ENCODE measurements at places on chromosomes 7 and 10.
A peak's percentile ranks its signal among the peaks of the same experiment; 100 is the strongest.

DNA sequence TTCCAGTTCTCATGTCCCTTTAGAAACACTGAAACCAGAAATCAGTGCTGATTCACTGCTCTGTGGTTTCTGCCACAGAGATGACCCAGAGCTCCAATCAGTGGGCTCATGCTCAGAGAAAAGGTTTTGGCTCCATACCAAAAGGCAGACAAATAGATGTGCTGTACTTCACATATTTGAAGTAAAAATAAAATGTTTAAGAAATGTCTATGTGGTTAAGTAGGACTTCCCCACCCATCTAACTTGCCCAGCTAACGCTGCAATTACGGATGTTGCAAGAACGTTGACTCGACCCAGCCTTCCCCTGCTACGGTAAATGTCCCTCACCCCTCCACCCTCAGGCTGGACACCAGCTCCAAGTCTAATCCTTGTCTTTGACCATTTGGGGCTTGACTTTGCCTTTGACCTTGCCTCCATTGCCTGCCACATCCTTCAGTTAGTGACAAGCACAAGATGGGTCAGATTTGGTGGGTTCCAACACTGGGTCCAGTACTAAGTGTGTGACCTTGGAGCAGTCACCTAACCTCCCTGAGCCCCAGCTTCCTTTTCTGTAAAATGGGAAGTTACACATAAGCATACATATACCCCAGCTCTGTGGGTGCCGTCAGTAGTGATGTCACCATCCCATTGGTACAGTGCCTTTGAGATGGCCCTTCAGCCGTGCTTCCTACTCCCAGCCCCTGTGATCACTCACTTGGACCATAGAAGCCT, 95.8 kb downstream of the CHST15 start:
- DNase-seq, result no peak

GRCh38 chr10:129506101-129506797, 39.2 kb downstream of the MGMT start:
- no peak for DNase-seq

DNA sequence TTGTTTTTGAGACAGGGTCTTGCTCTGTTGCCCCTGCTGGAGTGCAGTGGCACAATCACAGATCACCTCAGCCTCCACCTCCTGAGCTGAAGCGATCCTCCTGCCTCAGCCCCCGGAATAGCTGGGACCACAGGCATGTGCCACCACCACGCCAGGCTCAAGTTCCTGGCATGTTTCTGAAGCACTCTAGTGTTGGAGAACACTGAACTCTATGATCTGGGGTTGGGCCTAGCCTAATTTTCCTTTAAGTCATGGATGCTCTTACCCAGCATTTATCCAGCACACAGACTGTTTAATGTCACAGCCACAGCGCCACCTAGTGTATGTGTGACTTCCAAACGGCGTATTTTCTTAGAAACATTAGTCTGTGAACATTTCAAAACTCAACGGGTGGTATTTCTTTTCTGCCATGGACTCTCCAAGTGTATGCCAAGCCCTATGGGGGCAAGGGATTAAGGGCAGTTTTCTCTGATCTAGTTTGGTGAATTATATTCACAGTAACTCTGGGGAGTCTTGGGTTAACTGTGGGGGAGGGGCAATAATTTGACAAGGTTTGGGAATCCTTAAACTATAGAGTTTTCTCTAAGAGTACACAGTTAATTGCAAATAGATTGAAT, 91.8 kb downstream of the CREM start:
- peak; percentile 93 for DNase-seq

DNA sequence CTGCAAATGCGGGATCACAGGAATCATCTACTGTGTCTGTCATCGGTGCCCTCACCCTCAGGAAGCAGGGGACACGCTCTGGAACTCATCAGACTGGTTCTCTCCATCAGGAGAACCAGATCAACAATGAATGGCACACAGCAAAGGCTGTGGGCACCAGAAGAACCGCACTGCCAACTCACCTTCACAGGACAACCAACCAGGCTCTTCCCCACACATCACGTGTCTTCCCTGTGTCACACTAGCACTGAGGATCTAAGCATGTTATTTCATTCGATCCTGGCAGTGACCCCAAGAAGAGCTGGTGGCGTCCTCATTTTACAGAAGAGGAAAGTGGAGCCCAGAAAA, 106.1 kb downstream of the TNS3 start:
- DNase-seq, result peak; percentile 94

- DNase-seq, result no peak
These were observed 12.9 kb downstream of the SEC31B start for GRCh38 chr10:100506596-100507356.

DNA sequence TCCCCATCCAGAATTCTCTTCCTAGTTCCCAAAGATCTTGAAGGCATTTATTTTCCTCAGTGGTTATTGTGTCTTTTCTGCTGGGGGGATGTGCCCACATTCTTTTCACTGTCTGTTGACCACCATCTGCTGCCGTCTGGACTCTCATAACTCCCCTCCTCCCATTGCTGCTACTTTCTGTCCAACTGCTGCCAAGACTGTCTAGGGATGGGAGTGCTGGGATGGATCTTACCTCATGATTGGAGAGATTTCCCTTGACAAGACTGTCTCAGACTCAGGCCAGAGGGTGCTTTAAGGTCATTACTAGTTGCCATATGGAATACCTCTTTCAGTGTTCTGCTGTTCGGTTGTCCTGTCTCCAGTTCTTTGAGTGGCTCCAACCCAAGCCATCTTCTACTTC, 141.6 kb downstream of the C1GALT1 start:
- DNase-seq, result peak; percentile 31

- DNase-seq, result peak; percentile 97
These were observed at the start of gene MTG1 for GRCh38 chr10:133394064-133394663. Gene MTG1, plus strand, starts transcription at chr10:133394157. Its CDS starts 64 bp downstream, at chr10:133394221.

DNA sequence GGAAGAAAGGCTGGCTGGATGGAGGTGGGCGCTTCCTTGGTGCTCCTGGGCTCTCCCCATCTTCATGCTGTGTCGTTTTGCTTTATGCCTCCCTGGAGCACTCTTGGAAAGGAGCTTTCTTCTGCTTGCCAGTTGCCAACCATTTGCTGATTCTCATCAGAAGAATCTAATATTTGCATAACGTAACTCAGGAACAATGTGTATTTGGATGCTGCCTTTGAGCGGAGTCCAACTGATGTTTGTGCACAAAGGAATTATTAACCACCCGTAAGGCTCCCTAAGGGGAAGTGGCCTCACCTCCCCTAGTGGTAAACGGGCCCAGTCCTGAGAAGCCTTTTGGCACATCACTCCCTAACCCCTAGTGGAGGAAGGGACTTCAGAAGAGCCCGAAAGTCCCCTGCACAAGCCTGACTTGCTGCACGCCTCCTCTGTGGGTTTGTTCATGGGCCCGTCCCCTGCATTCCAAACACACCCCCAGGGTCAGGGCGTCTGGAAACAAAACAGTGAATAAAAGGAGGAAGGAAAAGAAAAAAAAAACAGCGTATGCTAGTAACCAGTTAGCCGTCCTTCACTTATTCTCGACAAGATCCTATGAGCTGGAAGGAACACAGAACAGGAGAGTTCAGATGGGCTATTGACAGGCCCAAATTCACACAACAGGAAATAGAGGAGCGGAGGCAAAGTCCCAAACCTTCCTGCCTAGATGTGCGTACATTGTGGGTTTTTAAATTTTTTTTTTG, 602.2 kb downstream of the LRMDA start:
- DNase-seq, result peak; percentile 18

GRCh38 chr7:121394709-121395140, 1.4 kb downstream of the FAM3C start:
- no peak for DNase-seq

- peak; percentile 20 for DNase-seq
These were observed 2.0 kb downstream of the CUL1 start for GRCh38 chr7:148700661-148701064.

- no peak for DNase-seq
These were observed 96.2 kb downstream of the SGMS1 start for GRCh38 chr10:50527442-50528043.

GRCh38 chr7:105188201-105188600, 174.2 kb downstream of the KMT2E start:
- DNase-seq, result no peak

- DNase-seq, result no peak
These were observed 28.1 kb downstream of the DNMBP start for GRCh38 chr10:99981581-99982199.

- DNase-seq, result no peak
These were observed 71.6 kb upstream of the EGFR start for GRCh38 chr7:54947266-54947665.

DNA sequence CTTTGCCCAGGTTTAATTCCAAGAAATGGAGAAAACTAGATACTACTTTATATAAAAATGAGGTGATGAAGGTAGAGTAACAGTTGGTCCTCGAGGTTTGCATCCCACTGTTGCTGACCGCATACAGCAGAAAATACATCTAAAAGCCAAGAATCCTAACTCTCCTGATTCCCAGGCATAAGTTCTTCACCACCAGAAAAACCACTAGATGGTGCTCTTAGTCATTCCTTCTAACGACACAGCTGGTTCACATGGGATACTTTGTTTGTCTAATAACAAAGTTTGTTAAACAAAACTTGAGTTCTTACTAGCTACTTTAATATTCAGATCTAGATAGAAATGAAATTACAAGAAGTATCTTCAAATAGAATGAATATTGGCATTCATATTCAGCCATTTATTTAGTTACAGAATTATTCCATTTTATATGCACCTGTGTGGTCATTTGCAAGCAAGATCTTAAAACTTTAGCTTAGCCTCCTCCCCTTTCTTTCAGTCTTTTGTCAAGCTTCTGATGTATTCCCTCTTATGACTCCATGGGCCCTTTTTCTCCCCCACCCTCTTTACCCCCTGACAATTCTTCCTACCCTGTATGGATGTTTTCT, 54.1 kb upstream of the CYP26C1 start:
- peak; percentile 64 for DNase-seq

- no peak for DNase-seq
These were observed 1.7 kb downstream of the ADAP1 start for GRCh38 chr7:952548-953441.

GRCh38 chr10:49552277-49552676, 13.4 kb upstream of the ERCC6 start:
- no peak for DNase-seq

DNA sequence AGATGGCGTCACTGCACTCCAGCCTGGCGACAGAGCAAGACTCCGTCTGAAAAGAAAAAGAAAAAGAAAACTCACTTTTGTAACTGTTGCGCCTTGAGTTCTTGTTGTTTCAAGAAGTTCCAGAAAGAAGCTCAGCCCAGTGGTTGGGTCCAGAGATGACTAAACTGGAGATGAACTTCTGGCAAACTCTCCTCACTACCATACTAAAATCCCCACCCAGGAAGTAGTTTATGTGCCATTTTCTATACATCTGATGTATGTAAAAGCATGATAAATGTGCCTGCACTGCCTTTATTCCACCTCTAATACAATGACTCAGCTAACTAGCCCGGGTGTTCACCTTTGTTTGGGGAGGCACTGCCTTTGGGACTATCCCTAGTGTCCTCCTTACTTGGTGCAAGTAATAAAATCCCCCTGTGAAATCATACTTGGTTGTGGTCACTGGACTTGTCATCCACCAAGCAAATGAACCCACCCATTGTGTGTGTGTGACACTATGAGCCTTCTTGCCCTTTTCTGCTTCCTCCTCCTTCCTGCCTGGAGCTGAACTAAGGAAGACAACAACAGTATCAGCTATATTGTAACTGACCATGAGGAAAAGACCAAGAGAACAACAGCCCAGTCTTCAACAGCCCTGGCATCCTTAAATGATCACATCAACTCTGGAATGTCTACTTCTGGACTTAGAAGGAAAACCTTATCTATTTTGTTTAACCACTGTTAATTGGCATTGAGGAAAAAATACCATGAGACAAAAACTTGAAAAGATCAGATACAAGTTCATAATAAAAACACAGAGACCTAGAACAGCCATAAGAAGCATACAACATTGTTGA, 33.6 kb downstream of the JMJD1C start:
- DNase-seq, result peak; percentile 12

- peak; percentile 41 for DNase-seq
These were observed 125.1 kb downstream of the RAPGEF5 start for GRCh38 chr7:22231806-22232205.

DNA sequence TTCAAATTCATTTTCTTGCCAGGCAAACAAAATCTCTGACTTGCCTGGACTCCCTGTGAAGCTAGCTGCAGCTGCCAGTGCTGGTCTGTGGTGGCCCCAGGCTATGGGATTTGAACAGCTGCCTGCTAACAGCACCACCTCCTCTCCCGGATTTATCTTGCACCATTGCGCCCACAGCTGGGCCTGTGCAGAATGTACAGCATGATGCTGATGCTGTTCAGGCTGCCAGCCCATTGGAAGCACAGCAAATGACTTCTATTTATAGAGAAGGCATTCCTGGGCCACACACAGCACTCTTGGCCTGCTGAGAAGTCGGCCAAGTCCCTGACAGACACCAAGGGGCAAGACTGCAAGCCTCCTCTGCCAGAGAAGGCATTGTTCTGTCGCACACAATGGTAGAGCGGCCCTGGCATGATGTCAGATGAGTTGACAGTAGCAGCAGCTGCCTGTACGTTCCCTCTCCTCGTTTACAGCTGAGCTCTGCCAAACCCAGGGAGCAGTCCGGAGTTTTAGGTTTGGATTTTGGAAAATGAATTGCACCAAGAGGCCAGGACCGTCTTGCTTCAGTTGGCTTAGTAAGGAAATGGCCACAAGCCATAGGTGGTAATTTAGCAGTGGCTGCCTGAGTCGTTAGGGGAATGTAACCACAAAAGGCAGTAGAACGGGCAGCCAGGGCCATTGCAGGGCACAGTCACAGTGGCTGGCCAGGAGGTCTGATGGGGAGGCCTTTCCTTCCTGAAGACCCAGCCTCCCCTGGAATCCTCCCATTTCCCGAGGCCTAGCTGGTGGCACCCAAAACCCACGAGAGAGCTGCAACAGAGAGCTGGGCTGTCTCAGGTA, 38.5 kb downstream of the MTURN start:
- peak; percentile 91 for DNase-seq

GRCh38 chr7:152046531-152046930, 21.1 kb downstream of the GALNT11 start:
- DNase-seq, result no peak

GRCh38 chr10:71927776-71928592, 36.2 kb upstream of the CHST3 start:
- DNase-seq, result no peak

DNA sequence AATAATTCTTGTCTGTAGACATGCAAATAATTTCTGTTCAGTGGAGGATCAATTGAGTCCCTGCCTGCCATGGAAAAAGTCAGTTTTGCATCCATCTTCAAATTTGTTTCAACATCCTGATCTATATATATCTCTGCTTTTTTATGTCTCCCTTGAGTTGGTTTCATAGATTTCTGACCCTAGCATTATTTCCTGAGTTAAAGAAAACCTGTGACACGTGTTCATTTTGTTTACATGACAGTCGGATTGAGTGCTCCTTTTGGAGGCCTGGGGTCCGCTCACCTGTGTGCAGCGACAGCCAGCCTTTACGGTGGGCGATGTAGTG, 674 bp downstream of the MRPS24 start:
- no peak for DNase-seq

DNA sequence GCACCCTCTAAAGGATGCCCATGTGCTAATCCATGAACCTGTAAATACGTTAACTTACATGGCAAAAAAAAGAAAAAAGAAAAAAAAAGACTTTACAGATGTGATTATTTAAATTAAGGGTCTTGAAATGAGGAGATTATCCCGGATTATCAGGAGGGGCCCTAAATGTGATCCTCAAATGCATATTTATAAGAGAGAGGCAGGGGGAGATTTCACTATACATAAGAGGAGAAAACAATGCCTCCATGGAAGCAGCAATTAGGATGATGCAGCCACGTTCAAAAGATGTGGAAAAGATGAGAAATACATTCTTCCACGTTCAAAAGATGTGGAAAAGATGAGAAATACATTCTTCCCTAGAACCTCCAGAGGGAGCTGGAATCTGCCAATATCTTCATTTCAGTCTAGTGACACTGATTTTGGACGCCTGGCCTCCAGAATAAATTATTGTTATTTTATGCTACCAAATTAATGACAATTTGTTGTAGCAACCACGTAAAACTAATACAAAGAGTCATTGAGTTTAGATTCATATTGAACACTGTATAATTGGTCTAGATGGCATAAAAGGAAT, 328.4 kb upstream of the GNAI1 start:
- peak; percentile 76 for DNase-seq
